Liver (tissue), 10 donors: ENCODE measurements at places on chromosomes 13 and 19. TPM values are rescaled to one million over a fixed set of nuclear protein-coding genes. Genes with fewer than 3 reads are reported as not detected.

The HIPK4 gene
- 0.17 TPM for total RNA-seq

The CDX2 gene
- not detected for total RNA-seq

- no peak for DNase-seq
Measured at GRCh38 chr19:18948976-18949356, 7.9 kb upstream of the HOMER3 start.

The OVOL3 gene
- not detected for total RNA-seq

DNA sequence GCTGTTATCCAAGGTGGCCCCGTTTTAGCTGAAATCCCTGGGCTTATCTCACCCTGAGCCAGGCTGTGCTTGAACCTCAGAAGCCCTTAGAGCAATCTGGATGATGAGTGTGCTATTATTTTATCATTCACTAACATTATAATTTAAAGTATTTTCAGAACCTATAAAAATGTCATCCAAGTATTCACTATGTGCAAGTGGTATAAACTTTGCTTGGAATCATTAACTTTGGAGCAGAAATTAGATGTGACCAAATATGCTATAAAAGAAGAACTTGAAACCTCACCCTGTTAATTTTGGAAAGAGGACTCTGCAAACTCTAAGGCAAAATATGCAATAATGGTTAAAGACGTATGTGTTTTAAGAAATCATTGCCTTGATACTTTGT, 147.5 kb downstream of the USP12 start:
- peak; percentile 1 for DNase-seq

- DNase-seq: no peak
Measured at GRCh38 chr13:80465321-80465720, 124.4 kb upstream of the SPRY2 start.

The ADGRE3 gene
- 0.67 TPM for total RNA-seq

- DNase-seq: no peak
Measured at GRCh38 chr19:40441719-40442253, 2.3 kb downstream of the SERTAD3 start.

The LILRA2 gene
- 3.1 TPM for total RNA-seq

DNA sequence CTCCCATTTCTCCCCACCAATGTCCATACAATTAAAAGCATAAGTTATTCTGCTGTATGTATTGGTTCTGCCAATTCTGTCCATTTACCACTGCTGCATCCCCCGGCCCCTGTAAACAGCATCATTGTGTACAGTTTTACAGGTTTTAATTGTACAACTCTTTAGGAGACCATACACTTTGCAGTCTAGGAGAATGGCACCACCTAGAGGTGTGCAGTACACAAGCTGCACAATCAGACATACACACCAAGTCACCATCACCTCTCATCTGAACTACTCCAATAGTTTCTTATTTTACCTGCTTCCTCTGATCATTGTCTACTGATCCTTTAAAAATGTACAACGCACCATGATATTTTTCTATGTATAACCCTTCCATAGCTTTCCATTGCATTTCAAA, 855.9 kb upstream of the KLHL1 start:
- DNase-seq: no peak

- no peak for DNase-seq
Measured at GRCh38 chr13:31686670-31687425, 52.5 kb upstream of the RXFP2 start.

DNA sequence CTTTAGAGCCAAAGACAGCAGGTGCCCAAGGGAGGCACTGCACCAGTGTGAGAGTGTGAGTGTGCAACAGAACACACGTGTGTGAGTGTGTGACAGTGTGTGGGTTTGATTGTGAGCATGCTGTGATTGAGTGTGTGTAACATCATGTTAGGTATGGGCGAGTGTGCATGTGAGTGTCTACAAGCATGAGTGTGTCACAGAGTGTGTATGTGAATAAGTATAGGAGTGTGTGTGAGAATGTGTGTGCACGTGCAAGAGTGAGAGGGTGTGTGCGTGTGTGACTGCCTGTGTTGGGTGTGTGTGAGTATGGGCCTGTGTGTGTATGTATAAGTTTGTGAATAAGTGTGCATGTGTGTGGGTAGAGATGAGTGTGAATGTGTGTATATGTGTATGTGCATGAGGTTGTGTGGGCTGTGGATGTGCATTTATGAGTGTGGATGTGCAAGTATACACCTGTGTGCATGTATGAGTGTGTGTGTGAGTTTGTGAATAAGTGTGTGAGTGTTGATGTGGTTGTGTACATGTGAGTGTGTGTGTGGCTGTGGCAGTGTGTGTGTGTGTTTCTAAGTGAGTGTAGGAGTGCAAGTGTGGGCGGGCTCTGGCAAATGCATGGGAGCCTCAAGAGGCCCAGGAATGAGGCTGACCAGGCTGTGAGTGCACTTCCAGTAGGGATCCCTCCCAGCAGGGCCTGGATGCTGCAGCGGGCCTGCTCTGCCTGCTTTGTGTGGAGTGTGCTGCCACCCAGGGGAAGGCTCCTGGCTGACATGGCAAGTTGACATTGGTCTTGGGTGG, 198.4 kb downstream of the COL4A1 start:
- DNase-seq: peak; percentile 55

- no peak for DNase-seq
Measured at GRCh38 chr13:109241160-109241559, 545.2 kb downstream of the IRS2 start.

DNA sequence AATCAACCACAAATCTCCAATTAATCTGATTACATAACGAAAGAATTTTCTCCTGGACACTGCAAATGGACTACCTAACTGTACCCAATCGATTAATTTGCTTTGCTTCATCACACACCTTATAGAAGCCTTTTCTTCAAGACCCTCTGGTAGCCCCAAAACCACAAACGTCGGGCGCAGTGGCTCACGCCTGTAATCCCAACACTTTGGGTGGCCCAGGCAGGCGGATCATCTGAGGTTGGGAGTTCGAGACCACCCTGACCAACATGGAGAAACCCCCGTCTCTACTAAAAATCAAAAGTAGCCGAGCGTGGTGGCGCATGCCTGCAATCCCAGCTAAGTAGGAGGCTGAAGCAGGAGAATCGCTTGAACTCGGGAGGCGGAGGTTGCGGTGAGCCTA, 42.9 kb upstream of the ZNF429 start:
- DNase-seq: no peak

The CYP2A7 gene
- total RNA-seq: not detected

DNA sequence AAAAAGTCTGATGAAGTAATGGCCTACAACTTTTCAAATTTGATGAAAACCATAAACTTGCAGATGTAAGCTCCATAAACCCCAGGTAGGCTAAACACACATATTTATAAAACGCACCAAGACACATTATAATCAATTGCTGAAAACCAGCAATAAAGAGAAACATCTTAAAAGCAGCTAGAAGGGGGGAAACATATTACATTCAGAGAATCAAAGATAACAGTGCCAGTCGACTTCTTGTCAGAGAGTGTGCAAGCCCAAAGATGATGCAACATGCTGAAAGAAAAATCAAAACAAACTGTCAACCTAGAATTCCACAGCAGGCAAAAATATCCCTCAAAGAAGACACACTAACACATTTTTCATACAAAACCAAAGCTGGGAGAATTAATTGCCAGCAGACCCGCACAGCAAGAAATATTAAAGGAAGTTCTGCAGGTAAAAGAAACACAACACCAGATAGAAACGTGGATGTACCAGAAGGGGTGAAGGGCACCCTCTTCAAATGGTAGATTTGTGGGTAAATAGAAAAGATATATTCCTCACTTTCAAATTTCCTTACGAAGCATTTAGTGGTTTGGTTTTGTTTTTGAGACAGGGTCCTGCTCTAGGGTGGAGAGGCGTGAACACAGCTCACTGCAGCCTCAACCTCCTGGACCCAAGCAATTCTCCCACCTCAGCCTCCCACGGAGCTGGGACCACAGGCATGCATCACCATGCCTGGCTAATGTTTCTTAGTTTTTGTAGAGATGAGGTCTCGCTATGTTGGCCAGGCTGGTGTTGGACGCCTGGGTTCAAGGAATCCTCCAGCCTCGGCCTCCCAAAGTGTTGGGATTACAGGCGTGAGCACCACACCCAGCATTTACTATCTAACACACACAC, 16.5 kb upstream of the ATP1A3 start:
- no peak for DNase-seq

DNA sequence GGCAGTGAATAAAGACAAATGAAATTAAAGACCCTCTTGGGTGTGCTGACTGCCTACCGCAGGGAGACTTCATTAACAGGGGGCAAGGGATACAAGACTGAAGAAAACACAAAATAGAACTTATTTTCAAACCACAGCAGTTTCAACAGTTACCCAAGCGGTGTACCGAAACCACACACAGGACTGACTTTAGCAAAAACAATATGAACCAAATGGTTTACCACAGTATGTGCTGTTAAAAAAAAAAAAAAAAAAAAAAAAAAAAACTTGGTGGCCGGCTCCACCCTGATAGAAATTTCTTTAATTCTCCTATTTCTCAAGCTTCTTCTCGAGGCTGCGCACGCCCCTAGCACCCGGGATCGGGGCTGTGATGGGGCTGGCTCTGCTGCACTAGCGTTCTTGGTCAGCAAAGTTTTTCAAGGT, 42.6 kb downstream of the KLF2 start:
- no peak for DNase-seq

DNA sequence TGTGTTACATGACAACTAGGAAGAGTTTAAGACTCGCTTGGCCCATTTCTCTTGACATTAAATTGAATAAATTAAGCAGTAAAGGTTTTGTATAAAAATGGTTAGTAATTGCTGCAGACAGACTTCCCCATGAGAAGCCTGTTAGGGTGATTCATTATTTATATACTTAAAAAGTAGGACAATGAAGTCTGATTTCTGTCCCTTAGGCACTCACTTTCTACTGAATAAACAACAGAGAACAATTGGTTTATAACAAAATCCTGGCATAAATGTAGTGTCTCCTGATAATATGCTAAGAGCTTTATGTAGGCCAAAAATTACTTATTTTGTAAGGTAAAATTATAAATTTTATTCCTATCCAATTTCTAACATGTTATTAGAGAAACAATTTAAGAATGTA, 2138.5 kb upstream of the PCDH20 start:
- DNase-seq: no peak

GRCh38 chr19:19750842-19751790, 18.2 kb upstream of the ZNF14 start:
- DNase-seq: no peak

DNA sequence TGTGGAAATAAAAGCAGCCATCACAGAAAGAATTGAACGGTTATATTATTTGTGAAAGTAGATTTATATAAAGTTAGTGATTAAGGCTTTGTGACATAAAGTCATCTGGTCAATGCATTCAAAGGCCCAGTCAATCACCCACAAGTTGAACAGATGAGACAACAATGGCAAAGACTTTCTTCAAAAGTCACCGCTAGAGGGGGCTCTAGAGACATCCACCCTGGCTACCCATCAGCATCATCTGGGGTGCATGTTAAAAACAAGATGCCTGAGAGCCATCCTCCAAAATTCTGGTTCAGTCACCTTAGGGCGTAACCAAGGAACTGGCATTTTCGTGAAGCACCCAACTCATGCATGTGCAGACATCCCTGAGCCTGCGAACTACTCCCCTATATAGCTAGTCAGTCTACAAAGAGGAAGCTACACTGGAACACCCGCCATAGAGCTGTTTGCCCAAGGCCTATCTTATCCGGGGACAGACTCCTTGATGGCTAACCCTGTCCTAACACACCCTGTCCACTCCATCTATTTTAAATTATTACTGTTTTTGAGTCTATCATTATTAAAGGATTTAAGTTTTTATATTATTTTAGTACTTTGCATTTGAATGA, 970.5 kb downstream of the UQCRFS1 start:
- no peak for DNase-seq

DNA sequence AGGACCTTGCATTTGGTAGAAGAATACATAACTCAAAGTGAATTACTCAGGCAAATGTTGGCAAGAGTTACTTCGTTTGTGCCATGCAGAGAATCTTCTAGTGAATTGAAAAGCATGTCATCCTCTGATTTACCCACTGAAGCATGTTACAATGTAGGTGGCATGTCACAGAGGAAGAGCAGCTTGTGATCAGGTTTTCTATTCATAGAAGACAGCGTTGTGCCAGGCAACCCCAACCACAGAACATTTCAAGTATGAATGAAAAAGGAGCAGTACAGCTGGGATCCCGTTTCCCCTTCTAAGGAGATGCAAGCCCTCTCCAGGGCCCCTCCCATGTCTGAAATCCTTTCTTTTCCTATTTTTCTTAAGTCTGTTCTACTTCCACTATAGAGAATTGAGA, 6.0 kb upstream of the KATNAL1 start:
- DNase-seq: no peak

The CEACAM16 gene
- total RNA-seq: 0.09 TPM

DNA sequence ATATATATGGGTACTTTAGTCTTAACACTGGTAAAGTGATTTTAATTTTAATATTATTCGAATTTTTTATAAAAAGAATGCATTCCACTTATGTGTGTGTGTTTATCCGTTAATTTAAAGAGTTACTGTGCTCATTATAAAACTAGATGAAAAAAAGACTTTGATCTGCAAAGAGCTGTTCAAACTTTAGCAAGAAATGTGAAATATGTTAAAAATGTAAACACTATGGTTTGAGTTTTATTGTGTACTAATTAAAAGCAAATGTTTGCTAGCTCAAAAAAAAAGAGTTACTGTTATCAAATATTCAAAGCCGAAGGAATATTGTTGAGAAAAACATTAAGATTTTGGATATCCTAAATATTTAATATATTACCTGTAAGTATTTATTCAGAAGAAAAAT, 34.5 kb downstream of the UFM1 start:
- no peak for DNase-seq

The KLC3 gene
- 1.3 TPM for total RNA-seq

The TNFSF9 gene
- 0.08 TPM for total RNA-seq

The AXL gene
- total RNA-seq: 24.8 TPM

DNA sequence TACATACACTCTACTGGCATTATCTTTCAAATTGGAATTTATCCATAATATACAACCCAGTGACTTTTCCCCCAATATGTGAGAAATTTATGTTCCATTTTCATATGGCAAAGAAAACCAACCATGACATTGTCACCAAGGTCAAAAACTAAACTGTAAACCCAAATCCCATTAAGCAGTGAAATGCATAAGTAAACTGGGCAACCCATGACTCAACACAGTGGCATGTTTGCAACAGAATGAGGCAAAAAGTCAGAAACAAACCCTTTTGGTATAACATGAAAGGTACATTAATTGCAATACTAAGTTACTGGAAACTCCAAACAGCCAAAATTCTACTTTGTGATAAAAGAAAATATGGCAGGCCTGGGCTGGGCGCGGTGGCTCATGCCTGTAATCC, 4.9 kb downstream of the ZNF878 start:
- no peak for DNase-seq

GRCh38 chr13:25699600-25699999, 327.8 kb downstream of the ATP8A2 start:
- DNase-seq: no peak

The CEACAM1 gene
- total RNA-seq: 19.0 TPM
